Activated gamma-delta T cell (primary cell): ENCODE measurements at places on chromosomes 12 and 14.

DNA sequence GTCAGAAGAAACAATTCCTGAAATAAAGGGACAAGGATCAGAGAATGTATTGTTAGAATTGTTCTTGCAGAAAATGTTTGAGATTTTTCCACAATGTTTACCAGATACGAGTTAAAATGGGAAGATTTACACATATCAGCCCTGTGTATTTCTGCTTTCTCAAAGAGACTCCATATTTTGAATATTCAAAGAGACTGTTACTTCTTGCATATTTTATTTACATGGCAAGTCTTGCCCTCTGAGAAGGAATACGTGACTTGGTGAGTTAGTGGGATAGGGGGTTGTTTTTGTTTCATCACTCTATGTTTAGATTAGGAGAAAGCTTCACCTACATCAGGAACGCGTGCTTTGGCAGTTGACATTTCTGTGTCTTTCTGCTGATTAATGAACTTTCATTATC, 56.1 kb upstream of the ZDHHC17 start:
- no peak for DNase-seq

DNA sequence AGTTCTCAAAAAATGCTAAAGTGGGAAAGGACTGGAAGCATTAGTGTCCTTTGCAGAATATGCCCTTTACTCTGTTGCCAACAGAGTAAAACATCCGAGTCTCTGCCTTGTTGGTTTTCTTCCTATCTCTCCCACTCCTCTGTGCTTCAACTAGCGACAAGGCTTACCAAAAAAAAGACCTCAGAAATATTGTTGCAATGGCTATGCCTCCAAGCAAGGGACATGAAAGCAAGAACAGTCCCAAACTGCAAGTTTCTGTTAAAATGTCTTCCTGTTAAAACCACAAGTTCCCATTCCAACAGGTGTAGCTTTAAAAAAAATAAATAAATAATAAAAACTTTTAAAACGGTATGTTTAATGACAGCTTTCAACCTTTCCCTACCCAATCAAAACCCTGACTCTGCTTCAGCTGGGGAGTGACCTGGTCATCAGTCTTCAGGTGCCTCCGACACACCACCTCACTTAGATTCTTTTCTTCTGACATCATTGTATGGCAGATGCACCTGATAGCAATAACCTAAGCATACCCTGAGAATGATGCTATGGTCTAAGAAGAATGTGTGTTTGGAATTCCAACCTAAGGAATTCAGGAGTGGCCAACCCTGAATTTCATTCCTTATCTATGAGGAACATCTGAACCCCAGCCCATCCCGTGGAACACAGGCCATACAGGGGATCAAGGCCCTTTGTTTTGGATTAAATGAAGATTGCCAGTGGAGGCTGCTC, 81.0 kb downstream of the RPS29 start:
- no peak for DNase-seq

- DNase-seq: no peak
Measured at GRCh38 chr12:77696183-77696582, 134.5 kb upstream of the NAV3 start.

DNA sequence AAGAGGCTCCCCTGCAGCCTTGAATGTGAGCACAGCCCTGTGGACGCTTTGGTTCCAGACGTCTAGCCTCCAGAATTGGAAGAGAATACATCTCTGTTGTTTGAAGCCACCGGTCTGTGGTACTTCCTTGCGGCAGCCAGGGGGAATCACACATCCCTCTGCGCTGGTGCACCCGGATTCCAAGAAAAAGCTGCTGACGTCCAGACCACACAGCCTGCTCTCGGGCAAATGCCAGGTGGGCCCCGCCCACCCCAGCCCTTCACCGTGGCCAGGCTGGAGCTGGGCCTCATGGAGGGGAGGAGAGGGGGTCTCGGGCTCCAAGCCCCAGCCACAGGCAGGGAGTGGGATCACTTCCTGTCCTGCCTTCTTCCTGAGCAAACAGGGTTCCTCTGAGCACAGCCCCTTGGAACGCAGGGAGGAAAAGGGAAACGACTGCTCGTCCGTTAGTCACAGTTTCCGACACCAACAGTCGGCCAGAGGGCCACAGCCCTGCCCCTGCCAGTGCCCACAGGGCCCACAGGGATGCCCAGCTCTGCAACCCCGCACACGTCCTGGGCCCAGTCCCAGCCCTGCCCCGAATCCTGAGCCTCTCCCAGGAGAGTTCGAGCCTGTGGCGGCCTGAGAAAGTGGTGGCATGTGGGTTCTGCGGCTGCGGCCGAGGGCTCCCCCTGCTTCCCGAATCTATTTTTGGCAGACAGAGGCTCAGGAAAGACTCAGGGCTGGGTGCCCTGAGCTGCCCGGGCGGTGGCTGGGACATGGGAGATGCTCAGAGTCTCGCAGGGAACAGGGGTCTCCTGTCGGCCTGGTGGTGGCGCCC, 85.3 kb downstream of the RFLNA start:
- DNase-seq: no peak

DNA sequence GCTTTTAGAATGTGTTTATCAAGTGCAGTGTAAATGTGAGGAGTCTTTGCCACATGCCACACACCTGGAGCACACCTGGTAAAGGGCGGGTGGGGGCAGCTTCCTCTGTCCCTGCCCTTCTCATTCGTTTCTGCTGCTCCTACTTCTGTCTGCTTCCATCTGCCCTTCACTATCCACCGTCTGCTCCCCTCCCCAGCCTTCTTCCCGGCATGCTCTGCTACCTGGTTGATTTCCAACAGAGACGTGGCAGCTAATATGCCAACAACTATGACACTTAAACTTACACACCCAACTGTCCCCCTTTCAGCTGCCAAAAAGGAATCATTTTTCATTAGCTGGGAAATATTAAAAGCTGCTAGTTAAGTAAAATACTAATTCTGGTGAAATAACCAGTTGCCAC, 9.1 kb upstream of the CARMIL3 start:
- DNase-seq: no peak

DNA sequence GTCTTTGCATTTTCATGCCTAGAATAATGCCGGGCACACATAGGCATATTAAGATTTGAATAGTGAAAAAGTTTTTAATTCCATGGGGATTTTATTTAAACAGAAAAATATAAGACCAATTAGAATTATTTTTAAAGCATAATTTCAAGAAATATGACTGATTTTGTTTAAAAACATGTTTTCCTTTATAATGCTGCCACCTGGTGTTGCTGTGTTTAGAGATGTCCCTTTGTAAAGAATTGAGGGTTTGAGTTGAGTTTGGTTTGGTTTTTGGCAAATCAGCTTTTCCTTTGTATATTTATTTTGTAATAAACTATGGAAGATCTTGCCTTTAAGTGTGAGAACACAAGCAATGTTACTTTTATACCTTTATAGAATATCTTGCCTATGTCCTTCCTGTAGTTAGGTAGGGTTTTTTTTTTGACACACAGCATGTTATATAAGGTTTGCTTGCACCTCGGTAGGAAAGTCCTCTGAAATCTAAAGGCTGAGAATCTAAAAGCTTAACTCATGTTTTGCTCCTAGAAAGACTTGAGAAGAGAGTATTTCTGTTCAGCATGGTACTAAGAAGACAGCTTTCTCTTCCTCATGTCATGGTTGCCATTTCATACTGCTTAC, 31.4 kb upstream of the SNAPC1 start:
- no peak for DNase-seq

- DNase-seq: no peak
Measured at GRCh38 chr12:52149651-52150241, 42.1 kb downstream of the KRT80 start.

- DNase-seq: no peak
Measured at GRCh38 chr12:79897617-79898016, 37.3 kb downstream of the PPP1R12A start.

DNA sequence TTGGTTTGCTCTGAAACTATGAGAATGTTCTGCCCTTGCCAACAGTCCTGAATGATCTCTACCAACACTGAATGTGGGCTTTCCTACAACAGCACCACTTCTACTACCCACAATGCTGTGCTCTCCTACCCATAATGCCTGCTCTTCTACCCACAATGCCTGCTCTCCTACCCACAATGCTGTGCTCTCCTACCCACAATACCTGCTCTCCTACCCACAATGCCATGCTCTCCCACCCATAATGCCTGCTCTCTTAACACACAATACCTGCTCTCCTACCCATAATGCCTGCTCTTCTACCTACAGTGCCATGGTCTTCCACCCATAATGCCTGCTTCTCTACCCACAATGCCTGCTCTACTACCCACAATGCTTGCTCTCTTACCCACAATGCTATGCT, 92.3 kb downstream of the KCNK13 start:
- DNase-seq: no peak

DNA sequence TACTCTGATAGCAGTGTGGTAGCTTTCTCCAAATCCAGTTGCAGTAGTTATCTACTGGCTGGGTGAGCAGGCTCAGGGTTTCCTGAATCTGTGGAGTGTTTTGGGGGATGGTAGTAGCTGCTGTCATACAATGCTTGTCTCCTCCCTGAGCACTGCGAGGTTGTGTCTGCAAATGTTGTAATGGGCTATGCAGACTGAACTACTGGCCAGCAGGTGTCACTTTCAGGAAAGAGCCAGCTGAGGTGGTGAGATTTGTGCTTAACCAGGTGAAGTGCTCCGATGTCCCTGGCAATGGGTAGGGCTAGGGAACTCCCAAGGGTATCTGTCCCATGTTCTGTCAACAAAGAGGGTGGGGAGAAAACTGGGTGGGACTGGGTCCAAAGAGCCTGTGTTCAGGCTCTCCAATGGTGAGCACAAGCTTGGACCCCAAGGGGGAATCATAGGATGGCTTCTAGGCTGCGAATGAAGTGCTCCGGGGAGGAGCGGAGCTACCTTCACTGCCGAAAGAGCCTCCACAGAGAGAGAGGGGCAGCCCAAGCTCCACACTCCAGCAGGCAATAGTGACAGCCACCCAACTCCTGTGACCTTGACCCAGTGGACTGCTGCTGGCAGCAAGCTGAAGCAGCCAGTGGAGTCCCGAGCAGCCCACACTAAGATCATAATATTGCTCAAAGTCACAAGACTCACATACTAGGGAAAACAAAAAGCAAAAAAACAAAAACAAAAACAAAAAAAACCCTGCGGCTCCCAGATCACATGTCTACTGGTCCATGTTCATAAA, 1324.0 kb upstream of the USP15 start:
- DNase-seq: no peak

DNA sequence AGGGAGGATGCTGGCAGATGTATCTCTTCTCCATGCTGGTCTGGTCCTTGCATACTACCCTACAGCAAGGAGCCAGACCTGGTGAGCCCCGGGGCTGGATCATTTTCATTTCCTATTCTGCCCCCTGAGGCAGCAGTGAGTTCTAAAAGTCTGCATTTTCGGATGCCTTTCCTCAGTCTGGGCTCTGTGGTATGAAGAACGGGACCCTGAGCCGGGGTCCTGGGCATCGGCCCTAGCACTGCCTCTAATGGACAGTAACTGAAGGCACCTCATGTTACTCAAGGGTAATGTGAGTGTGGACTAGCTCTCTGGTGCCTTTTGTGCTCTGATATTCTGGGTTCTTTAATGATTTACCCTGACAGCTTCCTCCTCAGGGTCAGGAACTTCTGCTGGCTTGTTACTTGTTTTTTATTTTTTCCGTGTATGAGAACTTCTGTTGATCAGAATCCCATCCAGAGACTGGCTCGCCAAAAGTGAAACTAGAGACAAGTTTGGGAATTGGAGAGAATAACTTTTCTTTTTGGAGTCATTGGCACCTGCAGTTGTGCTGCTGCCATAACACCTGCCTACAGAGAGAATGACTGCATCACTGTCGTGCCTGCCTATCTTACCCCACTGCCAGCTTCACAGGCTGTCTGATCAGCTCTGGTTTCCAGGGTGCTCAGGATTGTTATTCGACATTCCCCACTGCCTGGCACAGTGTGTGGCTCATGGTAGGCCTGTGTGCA, 62.3 kb downstream of the SUSD6 start:
- DNase-seq: no peak

GRCh38 chr12:54981796-54982195, 2.8 kb downstream of the TESPA1 start:
- no peak for DNase-seq

GRCh38 chr14:68450391-68451120, 342.3 kb downstream of the ZFP36L1 start:
- DNase-seq: no peak

DNA sequence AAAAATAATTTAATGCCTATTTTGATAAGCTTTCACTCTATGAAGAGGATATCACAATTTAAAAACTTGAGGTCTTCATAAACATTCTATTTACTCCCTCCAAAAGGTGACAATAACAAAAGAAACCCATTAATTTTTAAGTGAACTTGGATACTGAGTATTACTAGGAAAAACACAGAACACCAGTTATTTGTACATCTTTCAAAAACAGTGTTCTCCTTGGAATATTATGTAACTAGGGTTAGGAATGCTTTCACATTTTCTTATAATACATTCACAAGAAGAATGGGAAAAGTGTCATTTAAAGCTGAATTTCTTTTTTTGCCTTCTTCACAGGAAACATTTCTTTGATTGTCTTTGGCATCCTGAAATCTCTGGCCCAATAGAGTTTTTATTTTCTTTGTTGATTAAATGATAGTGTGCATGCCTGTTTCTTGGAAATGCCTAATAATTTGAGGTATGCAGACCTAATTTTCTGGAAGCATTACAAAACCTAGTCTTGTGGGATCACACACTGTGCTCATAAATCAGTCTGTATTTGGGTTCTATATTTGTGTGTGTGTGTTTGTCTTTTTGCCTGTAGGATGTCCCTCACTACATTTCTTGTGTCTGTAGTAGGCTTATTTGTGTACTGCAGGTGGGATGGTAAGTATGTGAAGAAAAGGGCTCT, 76.5 kb downstream of the WNK1 start:
- DNase-seq: no peak

DNA sequence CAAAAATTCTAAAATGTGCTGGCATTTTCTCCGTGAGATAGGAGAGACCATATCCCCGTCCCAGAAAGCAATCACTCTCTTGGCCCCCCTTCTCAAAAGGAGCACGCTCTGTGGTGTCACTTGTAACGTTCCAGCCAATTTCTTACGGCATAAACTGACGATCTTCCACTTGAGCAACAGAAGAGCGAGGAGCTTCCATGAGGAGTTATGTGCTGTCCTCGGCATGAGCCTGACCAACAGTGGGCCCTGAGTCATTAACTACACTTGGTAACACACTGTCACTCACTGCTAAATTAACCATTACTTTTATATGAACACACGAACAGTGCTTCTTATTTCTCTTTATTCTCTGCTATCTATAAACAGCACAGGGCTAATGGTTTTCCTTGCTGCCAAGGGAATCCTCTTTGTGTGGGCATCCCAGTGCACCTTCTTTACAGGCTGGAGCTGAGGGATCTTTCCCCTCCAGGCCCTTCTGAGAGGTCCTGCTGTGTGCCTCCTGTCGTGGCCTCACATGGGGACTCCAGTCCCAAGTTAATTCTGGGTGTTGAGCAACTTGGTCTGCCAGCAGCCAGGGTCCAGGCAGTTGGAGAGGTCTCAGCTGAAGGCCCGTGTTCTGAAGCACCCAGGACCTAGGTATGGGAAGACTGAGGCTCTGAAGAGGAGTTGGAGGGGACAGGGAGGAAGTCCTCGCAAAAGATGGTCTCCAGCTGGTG, 9.4 kb downstream of the SLC6A13 start:
- no peak for DNase-seq

- DNase-seq: no peak
Measured at GRCh38 chr14:79037593-79037992, 867.4 kb downstream of the NRXN3 start.

- DNase-seq: no peak
Measured at GRCh38 chr12:65937161-65937641, 112.9 kb downstream of the HMGA2 start.
